ENCODE measurements at places on chromosomes 3 and 15.

GRCh38 chr3:17088602-17089313, 204.0 kb downstream of the PLCL2 start:
- no peak for DNase-seq

DNA sequence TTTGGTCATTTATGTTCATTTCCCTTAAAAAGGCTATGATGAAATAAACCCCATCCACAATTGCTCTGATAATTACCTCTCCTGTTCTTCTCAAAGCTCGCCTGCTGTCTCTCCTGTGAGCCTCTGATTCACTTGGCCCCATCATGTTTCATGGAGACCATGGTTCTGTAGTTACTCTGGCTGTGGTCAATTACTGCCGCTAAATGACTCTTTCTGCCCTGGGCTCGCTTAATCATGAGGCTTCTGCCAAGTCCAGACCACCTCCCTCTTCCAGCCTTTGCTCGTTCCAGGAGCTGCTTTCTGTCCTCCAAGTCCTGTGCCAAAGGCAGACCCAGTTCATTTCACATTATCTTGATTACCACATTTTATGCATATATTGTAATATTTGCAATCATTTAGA, 91.9 kb downstream of the THSD4 start:
- no peak for DNase-seq

- no peak for DNase-seq
These were observed 32.3 kb upstream of the SLC6A1 start for GRCh38 chr3:10960255-10960654.

GRCh38 chr3:39232859-39233258, 40.5 kb upstream of the XIRP1 start:
- DNase-seq, result no peak

All from BJ (cell line).